ENCODE measurements at places on chromosomes 2 and 18.

DNA sequence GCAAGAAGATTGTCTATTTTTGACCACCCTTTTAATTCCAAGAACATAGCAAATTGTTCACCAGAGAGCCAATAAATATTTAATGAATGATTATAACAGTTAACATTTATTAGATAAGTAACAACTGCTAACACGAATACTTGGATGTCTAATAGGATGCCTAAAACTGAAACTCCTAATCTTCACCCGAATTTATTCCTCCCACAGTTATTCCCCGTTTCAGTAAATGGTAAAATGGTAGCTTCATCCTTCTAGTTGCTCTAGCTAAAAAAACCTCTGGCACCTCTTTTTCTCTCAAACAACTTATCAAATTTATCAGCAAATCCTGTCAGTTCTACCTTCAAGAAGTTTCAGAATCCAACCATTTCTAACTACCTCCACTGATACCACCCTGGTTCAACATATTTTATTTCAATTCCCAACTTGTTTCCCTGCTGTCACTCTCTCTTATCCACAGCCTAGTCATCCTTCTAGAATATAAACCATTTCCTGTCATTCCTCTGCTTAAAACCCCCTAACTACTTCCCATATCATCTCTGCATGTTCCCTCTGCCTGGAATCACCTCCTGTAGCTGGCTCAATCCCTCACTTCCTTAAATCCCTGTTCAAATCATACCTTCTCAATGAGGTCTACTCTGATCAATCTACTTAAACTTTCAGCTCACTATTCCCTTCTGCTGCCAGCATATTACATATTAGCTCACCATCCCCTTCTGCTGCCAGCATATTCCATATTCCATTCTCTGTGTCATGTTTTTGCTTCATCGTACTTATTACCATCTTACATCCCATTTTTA lies 93.8 kb downstream of the ROCK2 start:
- no peak for DNase-seq

DNA sequence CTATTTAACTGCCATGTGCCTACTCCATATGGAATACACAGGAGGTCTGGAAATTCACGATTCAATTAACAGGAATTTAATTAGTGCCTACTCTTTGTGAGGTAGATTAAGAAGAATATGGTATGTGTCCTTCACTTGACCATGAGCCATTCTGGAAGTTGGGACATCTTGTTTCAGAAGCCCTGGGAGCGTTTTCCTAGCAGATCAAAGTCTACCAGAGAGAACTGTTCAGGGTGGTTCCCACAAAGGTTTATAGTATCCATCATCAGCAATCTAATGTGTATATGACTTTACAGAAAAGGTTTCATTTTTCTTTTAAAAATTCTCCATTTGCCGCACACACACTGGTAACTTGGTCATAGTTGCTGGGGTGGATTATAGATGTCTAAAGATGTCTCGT lies 159.1 kb downstream of the LRRTM1 start:
- no peak for DNase-seq

- DNase-seq = no peak
These were observed 149.4 kb upstream of the SLC1A4 start for GRCh38 chr2:64839844-64840243.

GRCh38 chr2:237276716-237277490 lies 137.1 kb downstream of the COL6A3 start:
- no peak for DNase-seq

GRCh38 chr18:52377094-52377493 lies 37.1 kb downstream of the DCC start:
- no peak for DNase-seq

GRCh38 chr2:134155134-134155533 lies 98.7 kb upstream of the MGAT5 start:
- DNase-seq = no peak

DNA sequence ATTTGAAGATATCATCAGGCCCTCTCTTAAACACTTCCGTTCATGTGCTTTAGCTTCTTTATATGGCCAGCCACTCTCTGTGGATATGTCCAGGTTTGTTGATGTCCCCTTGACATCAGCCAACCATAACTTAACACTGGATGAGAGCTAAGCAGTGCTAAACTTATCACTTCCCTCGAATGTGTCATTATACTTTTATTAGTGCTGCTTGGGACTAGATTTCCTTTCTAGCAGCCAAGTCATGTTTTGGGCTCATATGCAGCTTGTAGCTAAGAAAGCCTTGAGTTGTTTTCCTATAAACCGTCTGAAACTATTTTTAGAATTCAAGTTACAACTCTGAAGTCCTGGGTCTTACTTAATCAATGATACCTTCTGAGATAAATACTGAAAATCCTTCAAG lies 144.8 kb upstream of the TNP1 start:
- DNase-seq = no peak

DNA sequence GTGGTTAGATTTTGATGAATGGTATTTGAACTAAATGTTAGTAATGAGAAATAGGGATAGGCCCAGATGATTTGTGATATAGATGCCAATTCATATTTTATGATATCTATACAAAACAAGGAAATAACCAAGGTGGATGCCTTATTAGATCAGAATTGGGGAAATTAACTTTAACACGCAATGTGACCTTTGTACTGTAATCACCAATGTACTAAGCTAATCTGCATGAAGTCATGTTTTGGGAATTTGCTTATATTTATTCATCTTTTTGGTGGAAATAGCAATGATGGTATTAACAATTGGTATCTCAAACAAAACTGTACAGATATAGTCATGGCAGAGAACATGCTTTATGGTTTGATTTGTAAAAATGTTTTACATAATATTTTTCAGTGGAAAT lies 504.7 kb downstream of the PLCL1 start:
- DNase-seq = no peak
